ENCODE measurements at places on chromosomes 4 and X.

GRCh38 chr4:167052631-167053091 is 181.6 kb downstream of the SPOCK3 start:
- no peak for DNase-seq

DNA sequence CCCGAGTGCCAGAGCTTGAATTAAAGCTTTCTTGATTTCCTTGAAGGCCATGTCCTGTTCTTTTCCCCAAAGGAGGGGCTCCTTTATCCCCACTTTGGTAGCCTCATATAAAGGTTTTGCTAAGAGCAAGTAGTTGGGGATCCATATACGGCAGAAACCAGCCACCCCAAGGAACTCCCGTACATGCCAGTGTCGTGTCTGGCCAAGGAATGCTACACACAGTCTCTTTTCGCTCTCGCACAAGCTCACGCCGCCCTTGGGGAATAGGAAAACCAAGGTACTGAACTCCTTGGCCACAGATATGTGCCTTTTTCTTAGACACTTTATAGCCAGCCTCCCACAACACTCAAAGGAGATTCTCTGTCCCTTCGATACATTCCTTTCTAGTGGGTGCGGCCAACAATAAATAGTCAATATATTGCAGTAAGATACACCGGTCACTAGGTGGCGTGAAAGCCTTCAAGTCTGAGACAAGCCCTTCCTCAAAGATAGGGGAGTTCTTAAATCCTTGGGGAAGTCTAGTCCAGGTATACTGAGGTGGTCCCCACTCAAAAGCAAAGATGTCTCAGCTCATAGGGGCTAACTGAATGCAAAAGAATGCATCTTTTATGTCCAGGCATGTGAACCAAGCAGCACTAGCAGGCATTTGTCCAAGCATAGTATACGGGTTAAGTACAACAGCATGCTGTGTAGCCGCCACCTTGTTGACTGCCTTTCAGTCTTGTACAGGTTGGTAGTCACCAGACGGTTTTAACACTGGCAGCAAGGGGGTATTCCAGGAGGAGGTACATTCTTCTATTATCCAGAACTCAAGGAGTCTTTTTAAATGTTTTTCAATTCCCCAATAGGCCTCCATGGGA is 57.8 kb upstream of the XAGE1B start:
- DNase-seq: no peak

GRCh38 chr4:84936123-84936522 is 30.4 kb downstream of the WDFY3 start:
- no peak for DNase-seq

DNA sequence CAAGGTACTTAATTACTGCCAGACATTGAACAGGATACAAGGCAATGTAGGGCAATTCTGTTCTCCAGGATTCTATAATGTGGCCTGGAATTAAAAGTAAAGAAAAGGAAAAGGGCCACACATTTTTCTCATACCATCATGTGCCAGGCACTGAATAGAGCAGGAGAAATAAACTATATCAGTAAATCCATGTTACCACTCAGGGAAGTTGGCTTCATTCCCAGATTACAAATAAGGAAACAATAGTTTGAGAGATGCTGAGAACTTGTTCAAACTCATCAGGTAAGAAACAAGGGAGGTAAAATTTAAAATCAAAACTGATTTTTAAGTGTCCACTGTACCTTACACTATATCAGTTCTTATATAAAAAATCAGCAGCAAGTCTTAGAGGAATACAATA is 645.0 kb upstream of the ATOH1 start:
- DNase-seq: no peak

DNA sequence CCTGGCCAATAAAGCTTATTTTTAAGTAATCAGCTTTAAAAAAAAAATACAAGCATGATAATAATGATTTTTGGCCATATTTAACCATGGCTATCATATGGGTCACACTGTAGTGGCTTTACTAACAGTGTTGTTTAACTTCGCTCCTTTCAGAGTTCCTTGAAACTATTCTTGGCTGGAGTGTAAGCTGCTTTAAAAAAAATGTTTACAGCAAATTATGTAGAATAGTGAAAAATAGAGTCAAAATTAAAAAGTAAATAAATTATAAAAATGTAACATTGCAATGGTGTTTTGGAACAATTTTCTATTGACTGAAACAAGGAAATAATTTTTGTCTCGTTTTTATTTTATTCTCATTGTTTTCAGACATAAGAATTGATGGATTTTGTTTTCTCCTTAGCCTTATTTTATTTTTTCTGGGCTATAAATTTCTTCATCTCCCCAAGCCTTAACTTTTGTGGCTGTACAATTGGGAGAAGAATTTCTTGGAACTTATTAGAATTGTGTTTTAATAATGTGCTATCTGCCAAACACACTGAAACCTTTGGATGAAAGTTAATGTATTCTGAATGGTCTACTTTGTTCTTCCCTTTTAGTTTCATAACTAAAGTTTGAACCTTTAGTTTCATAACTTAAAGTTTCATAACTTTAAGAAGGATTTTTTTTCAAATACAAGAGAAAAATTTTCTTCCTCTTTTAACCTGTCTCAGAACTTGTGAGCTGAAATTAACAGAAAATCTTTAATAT is 182.0 kb downstream of the ARHGAP24 start:
- DNase-seq: no peak

DNA sequence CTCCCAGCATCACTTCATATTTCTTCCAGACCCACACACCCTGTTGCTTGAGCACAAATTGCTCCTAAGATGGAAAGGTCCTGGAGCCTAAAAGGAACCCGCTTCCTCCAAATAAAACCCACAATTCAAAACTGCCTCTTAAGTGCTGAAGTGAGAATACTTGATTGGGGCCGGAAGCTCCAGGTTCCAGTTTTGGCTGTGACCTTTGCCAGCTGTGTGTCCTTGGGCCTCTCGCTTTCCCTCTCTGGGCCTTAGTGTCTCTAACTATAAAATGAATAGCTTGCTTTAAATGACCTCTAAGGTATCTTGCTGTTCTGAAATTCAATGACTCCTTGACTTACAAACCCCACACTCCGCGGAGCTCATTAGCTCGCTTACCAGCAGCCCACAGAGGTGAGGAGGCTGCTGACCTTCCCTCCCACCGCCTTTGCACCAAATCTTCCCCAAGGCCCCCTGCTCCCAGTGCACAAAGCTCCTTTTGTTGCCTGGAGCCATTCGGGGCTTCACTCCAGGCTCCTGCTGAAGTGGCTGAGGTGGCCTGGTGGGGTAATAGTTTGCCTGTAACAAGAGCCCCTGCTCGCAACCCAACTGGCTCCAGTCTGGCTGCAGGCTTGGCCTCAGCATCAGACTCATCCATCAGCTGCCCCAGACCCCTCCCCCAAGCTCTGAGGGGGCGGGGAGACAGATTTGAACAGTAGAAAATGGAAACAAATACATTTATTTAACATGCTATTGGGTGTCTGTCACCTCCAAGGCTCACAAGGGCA is 21.8 kb downstream of the STARD8 start:
- DNase-seq: no peak

- no peak for DNase-seq
Measured at GRCh38 chr4:5162909-5163508, 111.7 kb downstream of the STK32B start.

DNA sequence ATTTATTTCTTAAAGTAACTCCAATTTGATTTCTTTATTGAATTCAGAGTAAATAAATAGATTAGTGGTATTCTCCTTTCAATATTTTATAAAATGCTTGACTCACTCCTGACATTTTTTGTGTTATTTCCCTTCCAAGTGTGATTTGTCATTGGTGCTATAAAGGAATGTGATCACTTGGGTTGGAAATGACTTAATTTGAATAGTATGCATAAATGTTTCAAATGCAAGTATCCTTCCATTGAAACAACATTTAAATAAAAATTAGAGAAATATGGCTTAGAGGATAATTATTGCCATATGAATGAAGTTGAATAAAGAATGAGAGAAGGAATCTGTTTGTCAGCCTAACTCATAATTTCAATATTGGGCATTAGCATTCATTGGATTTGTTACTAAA is 182.7 kb downstream of the PABPC4L start:
- no peak for DNase-seq

DNA sequence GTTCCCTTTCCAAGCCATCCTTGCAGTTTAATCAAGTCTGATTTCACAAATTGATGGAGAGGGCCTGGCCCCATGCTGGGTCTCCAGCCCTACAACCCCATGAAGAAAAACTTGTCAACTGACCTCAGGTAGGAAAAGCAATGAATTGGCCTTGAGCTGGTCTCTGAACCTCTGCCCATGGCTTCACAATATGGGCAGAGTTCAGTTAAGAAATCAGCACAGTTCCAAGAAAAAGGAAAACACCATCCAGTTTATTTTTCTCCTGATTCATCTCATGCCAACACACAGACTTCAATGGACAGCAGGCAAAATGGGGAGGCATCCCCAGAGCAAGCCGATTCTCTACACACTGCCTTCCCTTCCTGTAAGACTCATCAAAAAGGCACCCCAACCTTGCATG is 3.3 kb downstream of the RIPPLY1 start:
- DNase-seq: no peak

- DNase-seq: no peak
Measured at GRCh38 chr4:125420526-125420925, 105.8 kb downstream of the FAT4 start.

- no peak for DNase-seq
Measured at GRCh38 chrX:17939724-17940123, 78.6 kb upstream of the RAI2 start.

- DNase-seq: no peak
Measured at GRCh38 chrX:1658071-1658491, 43.2 kb downstream of the ASMT start.

- DNase-seq: no peak
Measured at GRCh38 chr4:22645481-22646182, 47.1 kb upstream of the GBA3 start.

DNA sequence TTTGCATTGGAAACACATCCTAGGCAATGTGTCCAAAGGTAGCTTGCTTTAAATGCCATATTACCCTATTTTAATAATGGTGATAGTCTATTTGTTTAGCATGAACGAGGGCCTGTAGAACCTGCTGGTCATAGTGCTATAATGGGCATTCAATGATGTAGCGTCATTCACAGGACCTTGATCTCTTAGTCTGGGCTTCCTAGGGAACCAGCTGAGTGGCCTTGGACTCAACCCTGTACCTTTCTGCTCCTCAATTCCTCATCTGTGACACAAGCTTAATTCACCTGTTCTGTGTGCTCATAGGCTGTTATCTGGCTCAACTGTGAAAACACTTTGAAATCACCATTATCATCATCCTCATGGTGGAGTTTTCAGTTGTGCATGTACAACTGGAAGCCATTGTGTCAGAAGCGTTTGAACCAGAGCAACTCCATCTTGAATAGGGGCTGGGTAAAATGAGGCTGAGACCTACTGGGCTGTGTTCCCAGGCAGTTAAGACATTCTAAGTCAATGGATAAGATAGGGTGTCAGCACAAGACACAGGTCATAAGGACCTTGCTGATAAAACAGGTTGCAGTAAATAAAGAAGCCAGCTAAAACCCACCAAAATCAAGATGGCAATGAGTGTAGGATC is 346.8 kb upstream of the KLF3 start:
- no peak for DNase-seq

- no peak for DNase-seq
Measured at GRCh38 chrX:119695535-119696050, 2.6 kb upstream of the SEPTIN6 start.

- no peak for DNase-seq
Measured at GRCh38 chr4:91997045-91997444, 306.7 kb upstream of the GRID2 start.

- no peak for DNase-seq
Measured at GRCh38 chr4:52568351-52568750, 90.8 kb downstream of the USP46 start.

- no peak for DNase-seq
Measured at GRCh38 chr4:129926936-129927335, 831.0 kb downstream of the C4orf33 start.

GRCh38 chrX:34764852-34765361 is 107.8 kb upstream of the TMEM47 start:
- DNase-seq: no peak

All from T-helper 2 cell (primary cell).